ENCODE measurements at places on chromosomes 13 and 19.
A peak's percentile ranks its signal among the peaks of the same experiment; 100 is the strongest.

DNA sequence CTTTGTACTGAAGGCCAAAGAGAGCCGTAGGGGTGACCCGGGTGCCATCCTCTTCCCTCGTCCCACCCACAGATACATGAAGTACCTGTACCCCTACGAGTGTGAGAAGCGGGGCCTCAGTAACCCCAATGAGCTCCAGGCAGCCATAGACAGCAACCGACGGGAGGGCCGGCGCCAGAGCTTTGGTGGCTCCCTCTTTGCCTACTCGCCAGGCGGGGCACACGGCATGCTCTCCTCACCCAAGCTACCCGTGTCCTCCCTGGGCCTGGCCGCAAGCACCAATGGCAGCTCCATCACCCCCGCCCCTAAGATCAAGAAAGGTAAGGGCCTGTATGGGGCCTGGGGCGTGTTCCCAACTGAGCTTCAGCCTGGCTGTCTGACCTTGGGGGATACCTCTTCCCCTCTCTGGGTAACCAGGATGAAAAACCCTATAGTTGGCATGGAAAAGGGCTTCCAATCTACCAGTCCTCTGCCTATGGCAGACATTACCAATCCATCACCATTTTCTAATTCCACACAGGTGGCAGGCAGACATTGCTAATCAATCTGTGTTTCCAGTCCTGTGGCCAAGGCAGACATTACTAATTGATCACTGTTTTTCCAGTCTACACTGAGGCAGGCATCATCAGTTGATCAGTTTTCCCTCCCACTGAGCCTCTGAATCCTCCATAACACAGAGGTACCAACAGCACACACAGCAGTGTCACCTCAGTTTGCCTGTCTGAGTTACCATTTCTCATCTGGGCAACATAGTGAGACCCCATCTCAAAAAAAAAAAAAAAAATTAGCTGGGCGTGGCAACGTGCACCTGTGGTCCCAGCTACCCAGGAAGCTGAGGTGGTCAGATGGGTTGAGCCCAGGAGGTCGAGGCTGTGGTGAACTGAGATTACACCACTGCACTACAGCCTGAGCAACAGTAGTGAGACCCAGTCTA lies 19.1 kb upstream of the WDR18 start:
- no peak for DNase-seq

DNA sequence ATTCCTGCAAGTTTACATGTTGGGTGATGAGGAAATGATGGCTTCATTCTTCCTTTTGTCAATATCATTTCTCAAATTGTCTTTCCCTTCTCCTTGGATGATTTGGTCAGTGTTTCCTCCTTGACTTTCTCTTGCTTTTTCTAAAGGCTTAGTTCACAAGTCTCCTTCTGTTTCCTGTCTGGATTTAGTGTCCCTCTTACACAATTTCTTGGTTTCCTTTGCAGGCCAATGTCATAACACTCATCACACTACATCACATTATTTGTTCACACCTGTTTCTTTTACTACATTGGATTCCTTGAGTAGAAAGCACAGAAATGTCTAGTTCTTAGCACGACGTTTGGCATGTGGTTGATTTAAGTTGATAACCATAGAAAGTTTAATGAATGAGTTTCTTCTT lies 490.7 kb downstream of the TDRD3 start:
- DNase-seq: no peak

DNA sequence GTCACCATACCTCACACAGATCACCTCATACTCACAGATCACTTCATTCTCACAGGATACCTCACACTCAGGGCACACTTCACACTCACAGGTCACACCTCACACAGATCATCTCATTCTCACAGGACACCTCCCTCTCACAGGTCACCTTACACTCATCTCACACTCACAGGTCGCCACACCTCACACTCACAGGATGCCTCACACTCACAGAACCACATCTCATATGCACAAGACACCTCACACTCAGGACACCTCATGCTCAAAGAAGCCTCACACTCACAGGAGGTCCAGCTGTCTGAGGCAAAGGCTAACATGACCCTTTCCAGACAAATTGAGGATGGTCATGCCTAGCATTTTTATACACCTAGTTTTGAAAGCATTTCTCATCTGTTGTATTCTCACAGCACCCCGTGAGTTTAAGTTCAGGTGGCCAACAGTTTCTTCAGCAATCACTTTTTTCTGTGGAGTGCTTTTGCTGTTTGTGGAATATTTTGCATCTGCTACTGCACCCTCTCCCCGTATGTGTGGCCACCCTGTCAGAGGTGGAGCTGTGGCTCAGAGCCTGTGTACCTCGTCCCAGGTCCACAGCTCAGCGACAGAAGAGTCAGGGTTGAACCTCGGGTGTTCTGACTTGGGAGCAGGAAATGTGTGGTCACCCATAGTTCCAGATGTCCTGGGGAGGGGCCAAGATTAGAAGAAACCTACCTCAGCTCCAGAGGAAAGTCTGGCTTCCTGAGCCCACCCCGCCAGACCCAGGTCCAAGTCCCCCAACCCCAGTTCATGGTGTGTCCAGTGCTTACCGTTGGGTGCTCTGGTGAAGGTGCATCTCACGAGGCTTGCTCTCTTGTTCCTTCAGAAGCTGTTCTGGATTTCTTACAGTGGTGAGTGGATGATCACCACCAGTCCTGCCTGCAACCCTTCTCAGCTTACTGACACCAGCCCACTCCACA lies 7.6 kb downstream of the F7 start:
- DNase-seq: no peak

DNA sequence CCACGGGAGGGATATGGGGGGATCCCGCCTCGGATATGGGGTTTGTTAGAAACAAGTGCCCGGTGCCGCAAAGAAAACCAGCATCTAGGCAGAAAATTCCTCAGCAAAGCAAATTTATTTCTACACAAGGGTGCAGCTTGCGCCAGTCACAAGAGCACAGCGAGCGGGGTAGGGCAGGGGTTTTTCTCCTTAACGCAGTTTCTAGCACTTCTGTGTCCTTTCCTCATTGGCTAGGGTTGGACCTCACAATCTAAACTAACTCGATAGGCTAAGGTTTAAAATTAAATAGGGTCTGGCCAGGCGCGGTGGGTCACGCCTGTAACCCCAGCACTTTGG lies 595 bp downstream of the ZNF440 start:
- DNase-seq: no peak

- DNase-seq: peak; percentile 66
These were observed 5.2 kb upstream of the REXO1 start for GRCh38 chr19:1853295-1854038.

- DNase-seq: no peak
These were observed 5.7 kb downstream of the PGPEP1 start for GRCh38 chr19:18346091-18346490.

DNA sequence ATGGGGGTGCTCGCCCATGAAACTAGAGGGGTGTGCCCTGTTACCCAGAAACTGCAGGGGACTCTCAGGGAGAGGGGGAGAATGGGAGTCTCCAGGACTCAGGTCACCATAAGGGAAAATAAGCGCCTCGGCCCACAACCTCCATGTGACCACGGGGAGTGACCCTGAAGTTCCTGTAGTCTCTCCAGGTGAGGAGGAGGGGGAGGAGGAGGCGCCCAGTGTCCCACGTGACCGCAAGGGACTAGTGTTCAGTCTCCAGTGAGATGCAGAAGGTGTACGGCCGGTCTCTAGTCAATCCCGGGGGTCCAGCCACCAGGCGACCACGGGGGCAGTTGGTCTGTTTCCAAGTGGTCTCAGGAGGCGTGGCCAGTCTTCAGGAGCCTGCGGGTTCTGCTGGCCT lies 16.0 kb downstream of the TM6SF2 start:
- DNase-seq: no peak

GRCh38 chr19:8129061-8129618 lies 20.3 kb downstream of the FBN3 start:
- no peak for DNase-seq

DNA sequence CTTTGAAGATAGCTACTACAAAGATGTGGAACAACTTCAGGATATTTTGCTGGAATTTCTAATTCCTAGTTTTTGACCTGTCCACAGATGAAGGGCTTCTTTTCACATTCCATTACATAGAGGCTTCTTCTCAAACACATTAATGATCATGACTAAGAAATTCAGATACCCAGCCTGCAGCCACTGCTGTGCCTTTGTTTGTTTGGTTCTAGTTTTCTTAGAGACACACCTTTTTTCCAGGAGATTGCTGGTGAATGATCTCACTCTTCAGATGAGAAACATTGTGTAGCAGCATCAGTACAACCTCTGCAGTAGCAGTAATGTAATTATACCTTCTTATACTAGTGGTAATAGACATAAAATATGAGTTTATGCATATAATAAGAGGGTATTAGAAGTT lies 5.0 kb downstream of the TDRD3 start:
- DNase-seq: no peak

DNA sequence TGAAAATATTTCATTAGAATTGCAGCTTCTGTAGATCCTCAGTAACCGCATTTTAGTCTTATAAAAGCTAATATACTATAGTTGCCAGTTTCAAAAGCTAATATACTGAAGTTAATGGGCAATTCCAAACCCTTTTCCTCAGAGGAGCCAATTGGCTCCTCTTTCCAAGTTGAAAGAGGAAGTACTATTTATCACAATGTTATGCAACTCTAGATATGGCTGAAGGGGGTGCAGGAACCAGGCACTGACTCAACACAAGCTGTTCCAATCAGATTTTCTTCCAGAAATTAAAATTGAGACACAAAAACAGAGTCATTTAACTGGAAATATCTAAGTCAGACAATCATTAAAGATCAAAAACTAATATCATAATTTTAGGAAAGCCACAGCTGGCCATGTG lies 258.9 kb downstream of the PCDH20 start:
- DNase-seq: no peak

DNA sequence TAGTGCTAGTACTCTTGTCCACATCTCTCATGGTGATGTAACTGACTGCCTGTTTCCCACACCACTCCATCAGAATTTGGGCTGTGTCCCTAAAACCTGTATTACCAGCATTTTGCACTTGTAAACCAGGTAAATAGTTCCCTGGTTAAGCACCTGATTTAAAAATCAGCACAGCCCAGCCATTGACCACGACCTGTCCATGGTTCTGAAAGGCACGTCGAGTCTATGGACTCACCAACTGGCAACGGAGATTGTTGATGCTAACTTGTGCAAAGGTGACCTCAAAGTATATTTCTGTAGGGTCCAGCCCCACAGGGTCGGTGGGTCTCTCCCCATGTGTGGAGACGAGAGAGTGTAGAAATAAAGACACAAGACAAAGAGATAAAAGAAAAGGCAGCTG lies 46.7 kb upstream of the ZNF835 start:
- DNase-seq: no peak

GRCh38 chr19:13920940-13921747 lies 15.1 kb downstream of the CC2D1A start:
- DNase-seq: no peak

DNA sequence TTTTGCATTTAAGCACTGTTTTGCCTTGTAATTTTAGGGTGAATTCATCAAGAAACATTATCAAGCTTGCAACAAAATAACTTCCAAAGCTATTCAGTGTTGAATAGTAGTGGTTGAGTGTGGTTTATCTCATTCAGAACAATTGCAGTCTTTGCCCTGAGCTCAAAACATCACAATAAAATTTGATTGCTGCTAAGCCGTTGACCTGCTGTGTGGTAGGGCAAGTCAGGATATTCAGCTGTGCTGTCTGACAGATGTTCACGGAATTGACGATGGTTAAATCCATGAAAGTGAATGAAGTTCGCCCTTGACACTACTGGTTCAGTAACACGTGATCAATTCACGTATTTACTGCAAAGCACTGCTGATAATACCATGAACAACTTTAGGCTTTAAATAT lies 66.9 kb downstream of the GJA3 start:
- no peak for DNase-seq

DNA sequence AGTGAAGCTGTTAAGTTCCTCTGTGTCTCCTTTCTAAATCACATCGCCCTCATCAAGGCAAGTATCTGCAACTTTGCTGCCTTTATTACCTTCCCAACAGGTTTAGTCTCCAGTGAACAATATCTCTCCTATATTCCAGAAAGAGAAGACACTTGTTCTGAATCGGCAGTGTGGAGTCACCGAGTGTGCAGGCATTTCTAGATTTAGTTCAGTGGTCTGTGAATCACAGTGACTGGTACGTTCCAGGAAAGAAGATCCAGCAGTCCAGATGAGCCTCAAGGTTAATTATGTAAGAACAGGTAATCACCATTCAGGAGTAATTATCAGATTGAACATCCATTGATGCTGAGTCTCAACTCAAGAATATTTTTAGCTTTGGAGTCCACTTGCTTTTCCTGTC lies 497.0 kb downstream of the FOXO1 start:
- no peak for DNase-seq

DNA sequence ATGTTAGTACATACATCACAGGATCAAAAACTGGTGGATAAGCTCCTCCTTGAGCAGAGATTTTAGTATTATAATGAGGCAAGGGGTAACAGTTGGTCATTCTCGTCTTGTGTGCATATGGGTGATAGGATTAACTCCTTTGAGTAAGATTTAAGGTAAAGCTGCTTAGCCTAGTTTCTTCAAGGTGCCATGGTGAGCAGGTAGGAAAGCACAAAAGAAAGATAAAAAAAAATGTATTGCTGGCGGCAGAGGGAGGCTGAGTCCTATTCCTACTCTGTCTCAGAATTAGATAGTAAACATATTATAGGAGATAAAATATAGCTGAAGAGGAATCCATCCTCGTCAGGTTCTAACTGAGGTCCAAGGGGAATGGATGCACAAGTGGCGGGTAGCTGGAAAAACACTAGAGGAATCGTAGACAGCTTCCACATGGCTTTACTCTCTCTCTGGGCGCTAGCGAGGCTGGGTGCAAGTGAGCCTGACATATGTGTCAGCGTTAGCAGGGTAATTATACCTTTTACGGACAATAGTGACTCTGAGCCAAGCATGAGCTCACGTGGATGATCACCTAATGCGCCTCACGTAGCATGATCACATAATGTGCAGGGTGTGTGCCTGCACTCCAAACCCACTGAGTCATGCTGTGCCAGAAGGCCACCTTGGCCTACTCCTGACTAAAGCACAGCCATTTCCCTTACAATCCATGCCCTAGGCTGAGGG lies 734.3 kb upstream of the MIR17HG start:
- no peak for DNase-seq

DNA sequence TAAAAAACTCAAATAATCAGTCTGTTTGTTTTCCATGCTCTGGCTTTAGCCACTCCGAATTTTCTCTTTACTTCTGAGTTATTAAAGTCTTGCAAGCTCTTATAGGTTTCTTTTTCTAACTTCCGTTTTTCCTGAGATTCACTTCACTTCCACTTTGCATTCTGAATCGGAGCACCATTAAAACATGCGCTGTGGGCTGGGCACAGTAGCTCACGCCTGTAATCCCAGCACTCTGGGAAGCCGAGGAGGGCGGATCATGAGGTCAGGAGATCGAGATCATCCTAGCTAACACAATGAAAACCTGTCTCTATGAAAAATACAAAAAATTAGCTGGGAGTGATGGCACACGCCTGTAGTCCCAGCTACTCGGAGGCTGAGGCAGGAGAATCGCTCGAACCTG lies 357.9 kb downstream of the SLITRK6 start:
- DNase-seq: no peak

GRCh38 chr19:38900202-38900629 lies 447 bp downstream of the NFKBIB start:
- DNase-seq: no peak

GRCh38 chr19:43476606-43477005 lies 11.2 kb upstream of the LYPD3 start:
- no peak for DNase-seq

Data from activated CD4-positive, alpha-beta T cell treated with anti-CD3 and anti-CD28 coated beads for 24 hours (primary cell).